Stimulated activated CD8-positive, alpha-beta memory T cell treated with anti-CD3 and anti-CD28 coated beads, Interleukin-4, amount 100 ng/mL, for 24 hours (primary cell): ENCODE measurements at places on chromosomes 2 and 18.

- no peak for DNase-seq
Measured at GRCh38 chr2:216257089-216257488, 115.2 kb downstream of the MARCHF4 start.

DNA sequence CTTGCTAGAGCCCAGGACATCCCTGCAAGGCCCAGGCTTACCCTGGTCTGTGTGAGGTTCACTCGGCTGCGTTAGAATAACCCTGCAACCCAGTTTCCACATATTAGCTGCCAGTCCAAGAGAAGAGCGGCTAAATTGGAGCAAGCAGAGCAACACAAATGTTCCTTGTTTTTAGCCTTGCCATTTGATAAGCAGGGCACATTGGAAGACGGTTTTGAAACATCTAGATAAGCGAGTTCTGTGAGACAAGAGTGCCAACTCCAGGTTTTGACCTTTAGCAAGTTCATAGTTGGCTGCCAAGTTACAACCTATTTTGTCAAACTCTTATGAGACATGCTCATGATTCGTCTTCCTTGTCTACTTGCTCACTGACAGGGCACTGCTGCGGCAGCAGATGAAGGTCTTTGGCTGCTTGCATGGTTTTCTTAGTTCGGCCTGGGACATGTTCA is 23.5 kb downstream of the DPP4 start:
- no peak for DNase-seq

DNA sequence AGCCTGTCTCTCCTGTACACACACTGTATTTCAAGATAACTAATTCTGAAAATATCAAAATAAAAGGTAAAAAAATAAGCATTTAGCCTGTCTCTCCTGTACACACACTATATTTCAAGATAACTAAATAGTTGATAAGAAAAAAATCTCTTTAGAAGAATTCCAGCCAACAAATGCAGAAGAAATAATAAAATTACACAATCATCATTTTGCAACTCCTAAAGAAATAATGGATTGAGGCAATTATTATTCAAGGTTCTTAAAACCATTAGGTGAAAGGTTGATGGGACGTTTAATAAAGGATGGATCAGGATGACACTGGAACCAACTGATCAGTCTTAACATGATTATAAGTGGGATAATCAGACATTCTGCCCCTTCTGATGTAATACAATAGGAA is 148.0 kb upstream of the FN1 start:
- no peak for DNase-seq

DNA sequence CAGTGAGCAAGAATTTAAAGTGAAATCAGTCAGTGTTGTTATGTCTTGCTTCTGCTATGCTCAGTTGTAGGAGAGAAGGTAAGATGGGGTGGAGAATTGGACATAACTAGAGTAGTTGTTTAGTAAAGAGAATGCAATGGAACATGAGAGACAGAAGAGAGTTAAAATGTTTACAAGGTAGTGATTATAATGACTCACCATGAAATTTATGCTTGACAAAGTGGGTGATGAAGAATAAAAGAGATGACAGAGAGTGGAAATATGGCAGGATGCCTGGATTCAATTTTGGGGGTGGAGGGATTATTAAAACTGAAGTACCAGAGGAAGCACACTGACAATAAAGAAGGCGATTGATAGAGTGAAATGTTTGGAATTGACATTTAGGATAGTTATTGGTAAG is 10.6 kb downstream of the SCG2 start:
- DNase-seq = no peak

GRCh38 chr2:210584834-210585233 is 28.4 kb downstream of the CPS1 start:
- DNase-seq = no peak

GRCh38 chr2:158688721-158689120 is 106.4 kb upstream of the DAPL1 start:
- DNase-seq = no peak

GRCh38 chr2:109429567-109430328 is 184.0 kb downstream of the SEPTIN10 start:
- no peak for DNase-seq

DNA sequence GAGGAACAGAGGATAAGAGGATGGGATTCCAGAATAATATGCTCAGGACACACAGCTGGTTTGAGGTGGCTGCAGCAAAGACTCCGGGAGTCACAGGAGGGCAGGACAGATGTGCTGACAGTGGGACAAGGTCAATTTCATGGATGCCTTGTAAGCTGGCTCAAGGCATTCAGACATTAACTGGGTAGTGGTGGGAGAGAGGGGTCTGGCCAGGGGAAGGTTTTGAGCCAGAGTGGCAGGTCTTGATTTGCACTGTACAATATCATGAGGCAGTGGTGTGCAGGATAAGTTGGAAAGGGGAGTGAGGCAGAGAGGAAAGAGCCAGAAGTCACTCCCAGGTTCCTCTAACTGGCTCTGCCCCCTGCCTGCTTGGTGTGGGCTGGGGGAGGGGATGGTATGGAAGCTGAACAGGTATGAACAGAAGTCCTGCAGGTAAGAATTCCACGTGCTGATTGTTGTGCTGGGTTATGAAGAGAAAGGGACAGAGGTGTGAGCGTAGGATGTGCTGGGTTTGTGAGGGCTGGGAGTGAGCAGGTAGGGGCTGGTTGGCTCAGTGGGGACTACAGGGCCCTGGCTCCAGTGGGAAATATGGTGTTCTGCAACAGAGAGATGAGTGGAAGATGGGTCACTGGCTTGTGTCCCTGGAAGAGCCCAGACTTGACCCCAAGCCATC is 141.7 kb upstream of the COPS8 start:
- DNase-seq = no peak

DNA sequence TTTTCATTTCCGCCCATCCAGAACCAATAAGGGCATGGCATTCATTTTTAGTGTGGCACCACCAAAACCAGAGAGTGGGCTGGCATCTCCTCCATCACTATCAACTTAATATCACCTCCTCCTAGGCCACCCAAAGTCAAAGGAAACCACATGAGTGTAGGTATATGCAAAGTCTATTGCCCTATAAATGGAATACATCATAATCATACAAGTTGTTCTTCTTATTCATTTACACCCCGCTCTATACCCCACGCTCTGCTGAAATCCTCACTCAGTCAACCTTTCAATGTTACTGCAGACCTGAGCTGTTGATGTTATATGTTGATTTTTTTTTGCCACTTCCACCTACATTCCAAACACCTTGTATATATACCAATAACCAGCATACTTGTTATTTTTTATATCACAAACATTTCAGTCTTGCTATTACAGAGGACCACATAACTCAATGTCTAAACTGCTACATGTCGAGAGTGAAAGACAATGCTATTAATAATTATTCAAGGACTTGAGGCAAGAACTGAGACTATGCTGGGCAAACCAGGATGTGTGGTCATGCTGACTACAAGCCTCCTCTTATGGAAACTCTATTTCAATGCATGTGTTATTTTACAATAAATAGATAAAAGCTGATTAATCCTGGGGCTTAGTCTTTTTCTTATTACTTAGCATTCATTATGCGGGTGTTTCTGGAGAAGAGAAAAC is 466.5 kb upstream of the ID2 start:
- DNase-seq = no peak

DNA sequence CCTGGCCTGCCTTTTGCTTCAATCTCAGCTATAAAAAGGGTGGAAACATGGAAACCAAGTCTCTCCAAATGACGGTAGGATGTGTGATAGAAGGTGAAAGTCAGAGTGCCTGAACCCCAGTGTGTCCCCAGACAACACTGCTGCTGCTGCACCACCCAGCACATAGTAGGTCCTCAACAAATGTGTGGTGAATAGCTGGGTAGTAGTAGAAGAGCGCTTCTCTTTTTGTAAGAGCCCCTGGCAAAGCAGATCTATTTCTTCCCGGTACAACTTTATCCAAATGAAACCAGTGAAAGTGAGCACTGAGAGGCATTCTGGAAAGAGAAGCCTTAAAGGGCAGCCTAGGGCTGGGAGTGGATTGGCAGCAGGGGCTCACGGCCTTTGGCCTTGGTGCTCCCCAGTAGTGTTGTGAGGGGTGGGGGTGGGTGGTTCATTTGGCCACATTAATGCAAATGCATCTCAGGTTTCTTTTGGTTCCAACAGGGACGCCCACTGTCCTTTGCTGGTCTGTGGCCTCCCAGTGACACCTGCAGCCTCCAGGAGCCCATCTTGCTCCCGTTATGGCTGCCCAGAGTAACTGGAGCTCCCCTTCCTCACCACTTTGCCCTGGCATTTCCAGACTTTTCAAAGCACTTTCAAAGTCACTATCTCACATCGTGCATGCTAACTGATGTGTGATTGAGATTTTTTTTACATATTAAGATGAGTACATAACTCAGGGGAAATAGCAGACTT is 304.3 kb upstream of the EPAS1 start:
- DNase-seq = no peak

DNA sequence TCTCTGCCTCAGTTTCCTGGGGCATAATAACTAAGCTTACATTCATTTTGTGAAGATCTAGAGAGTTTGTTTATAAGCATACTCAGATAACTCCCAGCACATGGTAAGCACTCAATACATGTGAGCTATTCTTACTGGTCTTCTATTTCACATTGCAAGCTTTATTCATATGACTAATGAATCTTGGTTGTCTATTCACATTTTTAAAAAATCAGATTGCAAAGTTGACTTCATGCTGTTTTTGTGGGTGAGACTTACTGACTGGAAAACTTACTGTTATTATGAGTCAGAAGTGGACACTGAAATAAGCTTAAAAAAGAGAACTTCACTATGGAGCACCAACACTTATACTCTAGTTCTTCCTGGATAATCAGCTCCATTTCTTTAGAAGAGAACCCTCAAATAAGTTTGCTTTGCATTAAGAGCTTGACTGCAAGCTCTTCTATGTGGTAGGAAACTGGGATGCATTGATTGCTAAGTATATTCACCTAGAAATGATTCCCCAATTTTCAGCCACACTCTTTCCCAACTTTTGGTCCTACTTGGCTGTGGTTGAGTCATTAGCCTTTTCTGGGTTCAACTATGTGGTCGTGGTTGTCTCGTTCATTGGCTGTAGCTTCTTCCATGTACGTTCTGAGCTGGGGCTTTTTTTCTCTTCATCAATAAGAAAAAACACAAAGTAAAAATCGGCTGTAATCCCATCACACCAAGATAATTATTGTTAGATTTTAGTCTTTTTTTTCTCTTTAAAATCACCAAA is 29.5 kb upstream of the RBMS1 start:
- no peak for DNase-seq

DNA sequence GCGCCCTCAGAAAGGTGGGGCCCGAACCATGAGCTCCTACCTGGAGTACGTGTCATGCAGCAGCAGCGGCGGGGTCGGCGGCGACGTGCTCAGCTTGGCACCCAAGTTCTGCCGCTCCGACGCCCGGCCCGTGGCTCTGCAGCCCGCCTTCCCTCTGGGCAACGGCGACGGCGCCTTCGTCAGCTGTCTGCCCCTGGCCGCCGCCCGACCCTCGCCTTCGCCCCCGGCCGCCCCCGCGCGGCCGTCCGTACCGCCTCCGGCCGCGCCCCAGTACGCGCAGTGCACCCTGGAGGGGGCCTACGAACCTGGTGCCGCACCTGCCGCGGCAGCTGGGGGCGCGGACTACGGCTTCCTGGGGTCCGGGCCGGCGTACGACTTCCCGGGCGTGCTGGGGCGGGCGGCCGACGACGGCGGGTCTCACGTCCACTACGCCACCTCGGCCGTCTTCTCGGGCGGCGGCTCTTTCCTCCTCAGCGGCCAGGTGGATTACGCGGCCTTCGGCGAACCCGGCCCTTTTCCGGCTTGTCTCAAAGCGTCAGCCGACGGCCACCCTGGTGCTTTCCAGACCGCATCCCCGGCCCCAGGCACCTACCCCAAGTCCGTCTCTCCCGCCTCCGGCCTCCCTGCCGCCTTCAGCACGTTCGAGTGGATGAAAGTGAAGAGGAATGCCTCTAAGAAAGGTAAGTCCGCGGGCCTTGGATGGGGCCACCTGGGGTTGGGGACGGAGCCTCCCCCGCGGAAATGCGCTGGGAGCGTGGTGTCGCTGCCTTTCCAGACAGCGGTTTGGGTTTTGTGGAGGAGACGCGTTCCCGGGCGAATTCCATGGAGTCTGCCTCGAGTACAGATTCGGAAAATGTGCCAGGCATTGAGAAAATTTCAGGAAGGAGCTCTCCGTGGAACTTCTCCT is 559 bp downstream of the HOXD1 start:
- DNase-seq = no peak

DNA sequence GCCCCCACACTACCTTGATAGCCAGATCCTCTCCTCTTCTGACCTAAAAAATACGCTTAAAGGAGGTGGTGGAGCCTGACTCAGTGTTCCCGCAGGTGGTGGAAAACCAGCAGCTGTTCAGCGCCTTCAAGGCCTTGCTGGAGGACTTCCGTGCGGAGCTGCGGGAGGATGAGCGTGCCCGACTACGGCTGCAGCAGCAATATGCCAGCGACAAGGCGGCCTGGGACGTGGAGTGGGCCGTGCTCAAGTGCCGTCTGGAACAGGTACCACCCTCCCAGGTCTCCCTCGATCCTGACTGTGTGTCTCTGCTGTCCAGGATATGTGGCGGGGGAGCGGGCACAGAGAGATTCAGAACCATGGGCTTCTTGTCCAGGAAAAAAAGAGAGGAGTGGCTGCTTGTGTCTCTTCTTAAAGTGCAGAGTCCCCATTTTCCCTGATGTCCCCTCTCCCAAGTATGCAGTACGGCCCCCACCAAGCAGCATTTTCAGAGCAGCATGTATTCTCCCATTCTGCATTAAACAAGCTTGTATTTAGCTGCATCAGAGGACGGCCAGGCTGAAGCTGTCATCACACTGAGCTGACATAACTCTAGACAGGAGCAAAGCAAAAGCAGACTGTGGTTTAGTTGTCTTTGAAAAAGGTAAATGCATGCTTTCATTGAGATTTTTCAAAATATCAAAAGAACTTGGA is 101.6 kb downstream of the MTCL1 start:
- DNase-seq = no peak

DNA sequence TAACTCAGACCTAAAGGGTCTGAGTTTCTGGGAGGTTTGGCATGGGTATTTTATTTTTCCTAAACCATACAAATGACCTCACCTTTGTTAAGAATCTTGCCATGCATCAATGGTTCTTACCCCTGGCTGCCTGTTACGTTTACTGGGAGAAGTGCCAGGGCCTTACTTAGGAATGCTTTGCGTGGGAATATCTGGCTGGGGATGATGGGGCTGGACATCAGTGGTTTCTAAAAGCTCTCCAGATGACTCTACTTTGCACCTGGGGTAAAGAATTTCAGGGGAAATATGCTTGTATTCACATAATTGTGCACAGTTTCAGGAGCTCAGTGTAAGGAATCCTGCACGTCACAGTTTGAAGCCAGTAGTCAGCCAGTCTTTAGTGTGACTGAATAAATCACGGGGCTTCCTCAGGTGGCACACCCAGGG is 18.2 kb upstream of the DAW1 start:
- no peak for DNase-seq
